Fibroblast of mammary gland (primary cell): ENCODE measurements at places on chromosomes 2 and 18.

DNA sequence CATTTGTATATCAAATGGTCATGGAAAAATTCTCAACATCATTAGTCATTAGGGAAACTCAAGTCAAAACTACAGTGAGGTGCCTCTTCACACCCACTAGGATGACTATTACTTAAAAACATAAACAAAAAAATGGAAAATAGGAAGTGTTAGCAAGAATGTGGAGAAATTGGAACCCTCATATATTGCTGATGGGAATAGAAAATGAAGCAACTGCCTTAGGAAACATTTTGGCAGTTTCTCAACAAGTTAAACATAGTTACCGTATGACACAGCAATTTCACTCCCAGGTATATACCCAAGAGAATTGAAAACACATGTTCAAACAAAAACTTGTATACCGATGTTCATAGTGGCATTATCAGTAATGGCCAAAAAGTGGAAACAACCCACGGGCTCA is 18.1 kb upstream of the CYP26B1 start:
- peak; percentile 24 for DNase-seq

DNA sequence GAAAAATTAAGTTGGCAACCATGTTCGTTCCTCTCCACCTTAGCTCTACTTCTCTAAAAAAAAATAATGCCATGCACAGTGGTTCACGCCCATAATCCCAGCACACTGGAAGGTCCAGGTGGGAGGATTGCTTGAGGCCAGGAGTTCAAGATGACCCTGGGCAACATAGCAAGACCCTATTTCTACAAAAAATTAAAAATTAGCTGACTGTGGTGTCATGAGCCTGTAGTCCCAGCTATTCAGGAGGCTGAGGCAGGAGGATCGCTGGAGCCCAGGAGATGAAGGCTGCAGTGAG is 40.1 kb upstream of the NPAS2 start:
- no peak for DNase-seq

DNA sequence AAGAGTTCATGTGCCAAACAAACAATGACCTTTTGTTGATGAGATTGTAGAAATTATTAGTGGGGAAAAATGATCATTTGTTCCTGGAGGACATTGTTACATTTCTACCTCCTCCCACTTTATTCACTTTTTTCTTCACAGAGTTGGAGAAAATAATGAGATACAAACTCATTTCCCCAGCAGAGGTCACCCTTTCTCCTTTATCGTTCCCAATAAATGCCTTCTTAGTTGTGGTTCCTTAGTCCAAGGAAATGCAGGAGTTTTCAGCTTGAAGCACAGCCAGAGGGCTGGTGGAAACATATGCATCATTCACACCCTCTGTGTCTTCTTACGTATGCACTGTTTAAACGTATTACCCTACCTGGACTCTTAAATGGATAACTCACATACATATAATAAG is 108.8 kb downstream of the SLC4A3 start:
- DNase-seq = peak; percentile 81

DNA sequence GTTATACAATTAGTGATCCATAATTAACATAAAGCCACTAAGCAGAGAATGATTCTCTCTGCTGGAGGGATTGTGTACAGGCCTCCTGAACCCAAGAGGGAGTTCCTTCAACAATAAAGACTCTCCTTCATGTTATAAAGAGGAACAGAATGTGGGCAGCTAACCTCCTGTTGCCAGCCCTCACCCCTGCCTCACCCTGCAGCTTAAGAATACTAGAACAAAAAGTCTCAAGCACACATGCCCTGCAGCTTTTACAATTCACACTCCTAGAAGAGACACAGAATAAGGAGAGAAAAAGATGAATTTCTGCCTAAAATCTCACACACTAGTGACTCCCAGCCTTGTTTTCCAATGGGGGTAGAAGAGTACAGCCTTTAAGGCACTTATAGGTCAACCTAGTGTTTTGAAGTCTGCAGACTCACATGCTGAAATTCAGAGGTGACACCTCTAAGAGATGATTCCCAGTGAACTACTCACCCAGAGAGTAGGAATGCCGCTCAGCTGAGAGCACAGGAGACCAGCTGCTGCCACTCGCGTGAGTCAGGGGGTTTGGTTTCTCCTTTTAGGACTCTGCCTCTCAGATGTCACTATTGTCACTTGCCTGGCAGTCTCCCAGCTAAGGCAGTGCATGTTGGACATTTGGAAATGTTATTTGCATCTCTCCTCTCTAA is 32.5 kb upstream of the IL1RL1 start:
- DNase-seq = no peak

GRCh38 chr2:82539280-82539621 is 1919.8 kb downstream of the SUCLG1 start:
- DNase-seq = no peak

DNA sequence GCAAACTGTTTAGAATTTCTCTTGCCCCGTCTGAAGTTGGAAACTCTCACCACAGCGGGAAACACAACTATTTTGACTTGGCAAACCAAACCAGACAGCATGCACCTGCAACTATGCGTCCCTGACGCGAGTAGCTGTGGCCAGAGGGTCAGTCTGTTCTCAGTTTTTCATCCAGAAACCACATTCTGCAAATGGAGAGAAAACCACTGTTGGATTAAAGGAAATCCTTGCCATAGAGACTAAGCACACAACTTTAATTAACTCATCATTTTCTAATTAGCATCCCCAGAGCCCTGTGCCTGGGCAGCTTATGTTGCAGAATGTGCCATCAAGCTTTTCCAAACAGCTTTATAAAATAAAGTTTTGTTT is 415.7 kb upstream of the TCF4 start:
- DNase-seq = no peak

DNA sequence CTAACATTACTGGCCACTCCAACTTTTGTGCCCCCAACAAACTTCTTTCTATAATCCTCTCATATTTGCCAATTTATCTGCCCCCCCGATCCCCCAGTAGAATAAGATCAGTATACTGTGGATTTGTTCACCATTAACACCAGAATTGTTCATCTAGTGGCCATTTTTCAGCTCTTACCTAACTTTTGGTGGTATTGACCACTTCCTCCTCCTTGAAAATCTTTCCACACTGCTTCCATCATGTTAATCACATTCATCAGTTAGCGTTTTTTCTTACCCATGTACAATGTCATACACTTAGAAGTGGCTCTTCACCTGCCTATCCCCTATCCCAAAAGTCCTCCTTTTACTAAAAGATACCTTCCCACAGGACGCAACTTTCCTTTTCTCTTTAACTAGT is 6.1 kb downstream of the IMPACT start:
- no peak for DNase-seq

DNA sequence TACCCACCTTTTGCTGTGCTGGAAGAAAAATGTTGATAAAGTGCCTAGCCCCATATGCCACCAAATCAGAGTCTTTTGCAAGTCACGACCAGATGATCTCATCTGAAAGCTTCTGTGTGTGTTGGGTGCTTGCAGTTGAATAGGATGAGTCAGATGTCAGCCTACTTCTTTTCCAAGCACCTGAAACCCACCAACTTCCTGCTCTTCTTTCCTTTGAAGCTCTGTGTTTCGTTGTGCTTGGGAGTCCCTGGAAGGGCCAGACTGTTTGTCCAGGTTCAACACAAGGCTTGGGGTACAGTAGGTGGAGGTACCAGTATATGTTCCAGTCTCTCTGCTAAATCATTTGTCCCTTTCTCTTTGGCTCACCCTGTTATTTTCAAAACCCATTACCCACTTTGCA is 36.8 kb upstream of the LCLAT1 start:
- peak; percentile 75 for DNase-seq

DNA sequence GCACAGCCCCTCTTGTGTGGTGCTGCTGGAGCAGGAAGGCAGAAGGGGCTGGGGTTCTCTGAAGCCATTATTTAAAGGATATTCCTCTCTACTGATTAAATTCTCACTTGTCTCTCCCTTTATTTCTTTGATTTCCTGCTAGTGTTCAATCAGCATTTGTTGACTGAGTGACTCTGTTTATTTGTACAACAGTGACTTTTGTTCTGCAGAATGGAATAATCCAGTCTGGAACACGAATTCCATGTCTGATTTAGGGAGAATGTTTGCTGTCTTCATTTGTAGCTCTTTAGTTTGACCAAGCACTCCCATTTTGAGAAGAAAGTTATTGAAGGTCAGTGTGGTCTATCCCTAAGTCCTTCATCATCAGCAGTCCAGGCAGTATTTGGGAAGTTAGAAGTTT is 141.2 kb downstream of the SETBP1 start:
- DNase-seq = no peak

GRCh38 chr2:160085662-160086061 is 23.2 kb upstream of the PLA2R1 start:
- no peak for DNase-seq

DNA sequence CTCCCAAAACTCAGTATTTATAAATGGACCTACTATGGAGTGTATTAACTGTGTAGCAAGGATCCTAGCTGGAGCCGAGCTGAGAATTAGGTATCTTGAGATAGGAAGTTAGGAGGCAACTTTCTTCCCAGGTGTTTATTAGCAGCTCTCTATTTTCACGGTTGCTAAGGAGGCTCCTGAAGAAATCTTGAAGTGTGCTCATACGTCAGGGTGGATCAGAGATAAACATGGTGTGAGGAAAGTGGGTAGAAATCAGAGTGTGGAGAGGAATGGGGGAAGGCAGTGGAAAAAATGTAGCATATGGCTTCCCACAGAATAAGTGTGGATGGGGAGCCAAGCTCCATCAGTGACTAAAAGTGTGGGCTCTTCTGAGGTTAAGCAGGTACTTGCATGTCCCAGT is 104.3 kb downstream of the ABCA12 start:
- no peak for DNase-seq

DNA sequence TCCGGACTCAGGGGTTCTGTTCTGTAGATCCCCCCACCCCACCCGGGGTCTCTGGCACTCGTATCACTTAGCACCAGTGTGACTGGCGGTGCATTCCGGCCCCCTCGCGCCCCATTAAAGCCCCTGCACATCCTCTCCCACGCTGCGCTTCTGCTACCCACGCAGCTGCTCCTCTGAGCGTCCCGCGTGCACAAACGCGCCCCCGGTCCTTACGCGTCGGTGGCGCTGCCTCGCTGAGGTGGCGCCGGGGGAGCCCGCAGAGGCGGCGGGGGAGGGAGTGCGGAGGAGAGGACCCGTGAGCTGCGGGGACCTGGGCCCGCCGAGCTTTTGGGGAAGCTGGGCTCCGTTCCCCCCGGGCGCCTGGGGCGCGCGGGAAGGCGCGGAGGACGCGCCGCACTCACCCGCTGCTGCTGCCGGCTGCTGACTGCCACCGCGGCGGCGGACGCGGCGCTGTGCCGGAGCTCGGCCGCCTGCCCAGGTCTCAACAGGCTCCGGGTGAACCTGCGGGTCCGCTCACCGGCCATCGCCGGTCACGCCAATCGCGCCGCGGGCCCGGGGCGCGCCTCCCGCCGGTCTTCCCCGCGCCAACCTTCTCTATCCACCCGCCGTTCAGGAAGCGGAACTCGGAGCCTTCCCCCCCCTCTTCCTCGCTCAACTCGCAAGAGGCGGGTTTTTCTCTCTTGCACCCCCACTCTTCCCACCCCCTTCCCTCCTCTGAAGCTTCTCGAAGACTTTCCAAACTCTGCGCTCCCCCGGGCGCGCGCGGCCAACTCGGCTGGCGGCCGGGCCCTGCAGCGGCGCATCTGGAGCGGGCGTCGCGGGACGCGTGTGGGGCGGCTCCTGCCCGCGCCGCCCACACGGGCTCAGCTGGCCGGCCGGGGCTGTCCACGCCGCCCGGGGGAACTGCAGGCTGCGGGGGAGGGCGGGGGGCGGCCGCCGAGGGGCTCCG is at the start of gene DOCK10:
TSS of gene DOCK10 (minus strand) at position 618 of the 949 bp plus-strand sequence. CDS start at position 524, 94 bp downstream.
- DNase-seq = peak; percentile 66

DNA sequence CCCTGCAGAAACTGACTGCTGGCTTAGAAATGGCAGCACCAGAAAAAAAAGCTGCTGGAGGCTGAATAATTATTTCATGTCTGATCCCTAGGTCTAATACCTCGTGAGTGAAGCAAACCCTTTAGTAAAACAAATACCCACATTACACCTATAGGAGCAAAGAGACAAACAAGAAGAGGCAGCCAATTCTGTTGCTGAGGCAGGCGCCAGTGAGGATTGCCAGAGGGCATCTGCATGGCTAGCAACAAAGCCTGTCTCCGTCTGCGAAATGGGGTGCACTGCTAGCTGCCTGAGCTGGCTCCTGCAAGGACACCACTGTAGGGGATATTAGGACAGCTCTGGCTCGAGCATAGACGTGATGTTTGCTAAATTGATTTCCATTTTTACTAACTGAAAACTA is 509.7 kb downstream of the TDRD15 start:
- no peak for DNase-seq

DNA sequence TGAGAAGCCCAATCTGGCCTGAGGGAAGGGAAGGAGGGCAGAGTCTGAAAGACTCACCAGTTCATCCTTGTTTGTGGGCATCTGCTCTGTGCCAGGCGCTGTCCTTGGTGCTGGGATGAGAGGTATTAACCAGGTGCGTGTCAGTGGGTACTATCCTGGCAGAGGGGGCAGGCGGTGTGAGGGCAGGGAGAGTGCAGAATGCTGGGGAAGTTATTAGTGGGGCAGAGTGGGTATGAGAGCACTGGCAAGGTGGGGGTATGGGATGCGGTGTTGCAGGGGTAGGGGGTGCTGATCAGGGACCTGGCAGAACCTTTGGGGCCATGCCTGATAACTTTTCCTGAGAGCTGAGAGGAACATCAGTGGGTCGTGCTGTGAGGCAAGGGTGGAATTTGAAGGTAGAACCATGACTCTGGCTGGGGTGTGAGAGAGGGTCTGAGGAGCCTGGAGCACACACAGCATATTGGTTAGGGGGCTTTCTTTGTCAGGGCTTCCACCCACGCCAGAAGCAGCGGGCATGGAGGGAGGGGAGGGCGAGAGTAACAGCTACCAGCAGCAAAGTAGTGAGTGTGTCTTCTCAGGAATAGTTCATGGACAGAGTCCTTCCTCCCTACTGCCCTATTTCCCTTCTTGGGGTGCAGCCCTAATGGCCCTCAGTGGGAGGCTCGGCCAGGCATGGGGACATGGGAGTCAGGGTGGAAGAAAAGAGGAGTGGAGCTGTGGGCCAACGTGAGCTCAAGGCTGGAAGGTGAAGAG is 290.7 kb downstream of the CYP26B1 start:
- no peak for DNase-seq

- no peak for DNase-seq
Observed at GRCh38 chr2:121281107-121281506, 3.9 kb downstream of the TFCP2L1 start.

GRCh38 chr2:163644238-163644637 is 91.6 kb downstream of the FIGN start:
- DNase-seq = no peak

DNA sequence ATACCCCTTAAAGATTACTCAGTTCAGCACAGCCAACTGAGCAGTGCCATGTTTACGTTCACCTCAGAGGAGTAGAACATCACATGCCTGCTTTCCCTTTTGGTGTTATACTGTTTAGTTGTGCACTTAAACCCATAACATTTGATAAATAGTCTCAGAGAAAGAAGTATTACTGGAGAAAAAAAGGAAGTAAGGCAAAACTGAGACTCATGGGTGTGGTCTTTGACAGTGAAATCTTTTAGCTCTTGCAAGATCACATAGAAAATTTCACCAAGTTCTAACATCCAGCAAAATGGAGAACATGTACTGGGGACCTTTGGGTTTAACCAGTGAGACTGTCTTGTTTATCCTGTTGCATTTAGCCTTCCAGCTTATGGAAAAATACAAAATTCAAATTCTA is 5.6 kb downstream of the TANK start:
- no peak for DNase-seq

- DNase-seq = peak; percentile 96
Observed at GRCh38 chr18:29164020-29164706, 987.2 kb upstream of the CDH2 start.
